Effector CD8-positive, alpha-beta T cell (primary cell): ENCODE measurements at places on chromosomes 2 and 18.

- no peak for DNase-seq
These were observed 321.4 kb downstream of the CYP26B1 start for GRCh38 chr2:71826299-71826698.

GRCh38 chr18:66795051-66795450 is 191.2 kb upstream of the CDH19 start:
- no peak for DNase-seq

DNA sequence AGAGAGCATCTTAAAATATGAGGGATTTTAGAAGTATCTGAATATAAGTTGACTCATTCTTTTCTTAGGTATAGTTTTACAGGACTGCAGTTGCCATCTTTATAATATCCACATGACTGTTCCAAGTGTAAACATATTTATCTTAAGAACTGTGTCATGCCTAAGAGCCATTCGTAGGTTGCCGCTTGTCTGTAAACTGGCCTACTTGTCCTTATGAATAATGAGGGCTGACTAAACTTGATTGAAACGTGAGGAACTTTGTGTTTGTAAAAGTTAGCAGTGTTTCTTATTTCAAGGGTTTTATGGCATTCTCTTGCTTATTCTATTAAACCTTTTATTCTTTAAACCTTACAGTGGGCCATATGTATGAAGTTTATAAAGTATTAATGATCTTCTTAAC is 99.6 kb downstream of the MAP3K20 start:
- no peak for DNase-seq

- no peak for DNase-seq
These were observed 639.7 kb upstream of the SYT4 start for GRCh38 chr18:43916984-43917383.

DNA sequence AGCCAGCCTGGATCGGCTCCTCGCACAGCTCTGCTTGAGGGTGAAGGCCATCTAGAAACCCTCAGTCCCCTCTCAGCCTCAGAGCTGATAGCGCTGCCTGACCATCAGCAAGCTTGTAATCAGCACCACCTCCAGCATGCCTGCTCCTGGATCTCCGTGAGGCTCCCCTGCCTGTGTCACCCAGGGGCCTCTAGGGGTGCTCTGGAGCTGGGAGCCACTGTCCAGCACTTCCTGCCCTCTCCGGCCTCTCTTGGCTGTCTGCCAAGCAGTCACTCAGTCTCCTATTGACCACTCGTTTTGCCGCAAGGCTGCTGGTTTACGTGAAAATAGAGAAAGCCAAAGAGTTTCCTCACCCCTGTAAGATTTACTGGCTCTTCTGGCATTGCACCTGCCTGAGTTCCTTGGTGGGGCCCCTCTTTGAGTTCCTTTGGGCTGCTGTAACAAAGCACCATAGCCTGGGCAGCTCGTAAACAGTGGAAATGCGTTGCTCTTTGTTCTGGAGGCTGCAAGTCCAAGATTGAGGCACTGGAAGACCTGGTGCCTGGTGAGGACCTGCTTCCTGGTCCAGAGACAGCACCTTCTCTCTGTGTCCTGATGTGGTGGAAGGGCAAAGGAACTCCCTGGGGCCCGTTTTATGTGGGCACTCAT is 17.9 kb downstream of the CAPN10 start:
- DNase-seq = no peak

GRCh38 chr2:119960821-119961220 is 52.1 kb upstream of the EPB41L5 start:
- DNase-seq = no peak

GRCh38 chr2:110853516-110853915 is 121.1 kb downstream of the ACOXL start:
- DNase-seq = peak; percentile 13

- DNase-seq = no peak
These were observed 787.9 kb upstream of the RAB6C start for GRCh38 chr2:129191530-129191929.

DNA sequence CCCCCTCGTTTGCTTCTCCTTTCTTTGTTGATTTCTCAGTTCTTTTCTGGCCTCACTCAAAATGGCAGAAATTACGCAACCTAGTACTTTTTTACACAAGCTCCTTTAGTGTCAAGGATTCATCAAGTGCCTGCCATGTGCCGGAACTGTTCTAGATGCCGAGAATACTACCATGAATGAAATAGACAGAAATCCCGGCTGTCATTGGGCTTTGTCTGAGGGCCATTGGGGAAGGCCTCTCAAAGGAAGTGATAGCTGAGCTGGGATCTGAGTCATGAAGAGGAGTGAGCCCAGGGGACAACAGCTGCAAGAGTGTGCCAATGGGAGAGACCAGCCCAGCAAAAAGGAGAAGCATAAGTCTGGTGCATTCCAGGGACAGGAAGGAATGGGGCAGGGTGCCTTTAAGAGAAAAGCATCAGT is 34.3 kb upstream of the PPP1CB start:
- no peak for DNase-seq

GRCh38 chr2:2306878-2307277 is 24.2 kb downstream of the MYT1L start:
- DNase-seq = no peak
